NCI-H748 treated with DMSO at 0.1 percent for 48 hours (cell line): ENCODE measurements at places on chromosomes 12 and 14.

GRCh38 chr12:47833591-47834012 lies 13.9 kb upstream of the HDAC7 start:
- no peak for DNase-seq

- DNase-seq: no peak
Measured at GRCh38 chr14:103705118-103705503, 10.1 kb downstream of the XRCC3 start.

- peak; percentile 73 for DNase-seq
Measured at GRCh38 chr14:103140316-103141109, 17.3 kb downstream of the TNFAIP2 start.

DNA sequence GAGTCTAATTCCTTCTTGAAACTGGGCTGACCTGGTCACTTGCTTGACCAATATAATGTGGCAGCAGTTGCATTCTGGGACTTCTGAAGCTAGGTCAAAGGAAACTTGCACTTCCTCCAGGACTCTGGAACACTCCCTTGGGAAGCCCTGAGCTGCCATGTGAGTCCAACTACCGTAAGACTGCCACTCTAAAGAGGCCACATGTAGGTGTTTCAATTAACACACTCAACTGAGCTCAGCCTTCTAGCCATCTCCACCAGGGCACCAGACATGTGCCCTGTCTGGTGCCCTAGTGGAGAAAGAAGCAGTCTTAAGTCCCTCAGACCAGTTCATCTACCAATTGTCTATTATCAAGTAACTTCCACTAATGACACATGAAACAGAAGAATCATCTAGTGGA lies 6.1 kb upstream of the TEP1 start:
- DNase-seq: no peak

DNA sequence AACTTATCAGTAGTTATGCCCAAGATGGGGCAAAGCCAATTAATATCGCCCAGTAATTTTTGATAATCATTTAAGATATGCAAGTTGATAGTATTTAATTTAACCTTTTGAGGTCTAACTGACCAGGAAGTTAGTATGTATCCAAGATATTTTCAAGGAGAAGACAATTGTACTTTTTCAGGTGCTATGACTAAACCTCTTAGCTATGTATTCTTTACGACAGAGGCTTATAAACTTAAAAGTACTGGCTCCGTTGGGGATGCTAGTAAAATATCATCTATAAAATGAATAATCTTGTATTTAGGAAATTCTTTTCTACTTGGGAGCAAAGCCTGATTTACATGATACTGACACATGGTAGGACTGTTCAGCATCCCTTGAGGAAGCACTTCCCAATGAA lies 40.3 kb downstream of the TMTC3 start:
- DNase-seq: no peak
